ENCODE measurements at places on chromosomes 6 and 20.

- no peak for DNase-seq
Measured at GRCh38 chr20:37522260-37523011, 1.4 kb downstream of the NNAT start.

- DNase-seq, result no peak
Measured at GRCh38 chr6:24596717-24597116, 49.3 kb downstream of the KIAA0319 start.

DNA sequence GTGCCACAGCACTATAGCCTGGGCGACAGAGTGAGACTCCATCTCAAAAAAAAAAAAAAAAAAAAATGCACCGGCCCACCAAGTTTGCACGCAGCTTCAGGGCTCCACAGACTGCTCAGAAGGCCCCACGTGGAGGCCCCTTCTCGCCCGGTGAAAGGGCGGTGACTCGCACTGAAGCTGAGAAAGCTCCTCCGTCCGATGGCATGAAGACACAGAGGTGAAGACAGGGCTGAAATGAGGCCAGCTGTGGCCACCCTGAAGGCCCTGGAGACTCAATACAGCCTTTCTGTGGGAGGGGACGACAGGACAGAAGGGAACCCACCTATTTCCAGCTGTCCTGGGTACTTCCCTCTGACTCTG lies 84.0 kb downstream of the PTPN1 start:
- DNase-seq, result no peak

GRCh38 chr6:119255492-119255891 lies 94.1 kb downstream of the MAN1A1 start:
- no peak for DNase-seq

DNA sequence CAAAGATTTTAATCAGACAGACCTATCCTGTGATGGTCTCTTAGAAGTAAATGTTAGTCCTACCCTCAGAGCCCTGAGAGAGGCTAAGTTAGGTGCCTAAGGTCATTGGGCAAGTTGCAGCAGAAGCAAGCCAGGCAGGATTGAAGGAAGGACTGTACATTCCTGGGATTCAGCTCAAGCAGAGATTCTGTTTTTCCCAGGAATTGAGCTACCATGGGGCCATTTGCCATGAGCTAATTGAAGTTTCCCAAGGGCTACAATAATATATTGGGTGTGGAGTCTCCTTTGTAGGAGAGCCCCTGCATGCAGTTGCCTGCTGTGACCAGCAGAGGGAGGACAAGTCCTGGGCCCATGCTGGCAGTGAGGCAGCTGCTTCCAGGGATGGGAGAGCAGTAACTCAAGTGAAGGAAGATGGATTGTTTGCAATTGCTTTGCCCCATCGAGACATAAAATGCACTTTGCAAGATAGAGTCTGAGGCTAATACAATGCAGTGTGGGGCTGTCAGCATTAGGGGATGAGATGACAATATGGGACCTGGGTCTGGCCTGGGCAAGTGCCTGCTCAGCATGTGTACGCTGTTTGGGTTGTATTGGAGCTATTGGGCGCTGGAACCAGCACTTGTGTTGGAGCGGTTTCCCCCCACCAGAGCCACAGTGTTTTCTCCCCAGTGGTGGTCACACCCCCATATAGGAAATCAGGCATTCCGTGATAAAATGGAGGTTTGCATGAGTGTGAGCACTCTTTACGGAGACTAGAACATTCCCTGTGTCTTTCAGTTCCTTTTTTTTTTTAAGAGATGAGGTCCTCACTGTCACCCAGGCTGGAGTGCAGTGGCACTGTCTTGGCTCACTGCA lies 27.9 kb downstream of the DNMT3B start:
- peak; percentile 90 for DNase-seq
